ENCODE measurements at places on chromosomes 7 and 10. TPM values are rescaled to one million over a fixed set of nuclear protein-coding genes. Genes with fewer than 3 reads are reported as not detected.

GRCh38 chr10:112213836-112214235, 30.3 kb upstream of the GPAM start:
- DNase-seq, result no peak

- DNase-seq, result no peak
Measured at GRCh38 chr10:6464862-6465430, 115.1 kb downstream of the PRKCQ start.

DNA sequence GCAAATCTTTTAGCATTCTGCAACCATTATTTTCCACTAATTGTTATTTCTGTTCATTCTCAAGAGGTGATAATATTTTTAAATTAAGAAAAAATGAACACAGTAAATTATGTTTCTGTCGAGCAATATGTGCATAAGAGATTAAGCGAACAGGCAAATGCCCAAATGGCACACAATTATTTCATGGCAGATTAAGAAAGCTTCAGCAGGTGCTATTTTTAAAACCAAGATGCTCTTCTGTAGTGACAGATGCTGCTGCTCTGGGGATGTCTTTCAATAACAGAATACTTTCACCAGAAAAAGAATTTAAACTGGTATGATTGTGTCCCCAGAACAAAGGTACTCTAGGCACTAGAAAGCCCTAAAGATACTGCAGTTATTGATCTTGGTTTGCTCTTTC, 412.7 kb upstream of the SORCS1 start:
- DNase-seq, result no peak

GRCh38 chr7:132352800-132353199, 223.5 kb downstream of the PLXNA4 start:
- DNase-seq, result no peak

DNA sequence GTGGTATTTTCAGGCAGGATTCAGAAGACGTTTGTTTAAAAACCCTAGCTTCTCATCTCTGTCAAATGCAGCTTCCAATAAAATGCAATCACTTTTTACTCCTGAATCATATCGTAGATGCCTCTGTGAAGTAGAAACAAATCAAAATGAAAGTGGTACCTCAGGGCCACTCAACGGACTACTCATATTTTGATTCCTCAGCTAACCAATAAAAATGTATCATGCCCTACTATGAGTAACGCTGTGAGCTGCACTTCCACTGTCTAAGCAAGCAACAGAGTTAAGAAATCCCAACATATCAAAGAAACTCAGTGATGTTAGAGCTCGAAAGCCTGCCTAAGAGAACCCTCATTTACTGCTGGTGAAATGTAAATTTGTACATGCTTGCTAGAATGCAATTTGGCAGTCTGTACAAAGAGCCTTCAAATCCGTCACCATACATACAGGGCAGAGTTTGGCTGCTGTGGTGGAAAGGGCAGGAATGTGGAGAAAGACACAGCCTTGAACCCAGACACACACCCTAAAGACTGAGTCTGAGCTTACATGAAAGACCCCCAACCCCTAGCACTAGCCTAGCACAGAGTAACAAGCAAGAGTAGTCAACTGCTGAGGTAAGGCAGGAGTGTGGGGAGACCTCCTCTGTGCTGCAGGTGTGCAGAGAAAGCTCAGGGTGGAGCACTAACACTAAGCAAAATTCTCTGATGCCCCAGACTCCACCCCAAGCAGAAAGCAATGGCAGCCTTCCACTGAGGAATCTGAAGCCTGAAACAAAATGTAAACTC, 151.5 kb downstream of the ANK3 start:
- no peak for DNase-seq

GRCh38 chr10:97895915-97896314, 46.3 kb downstream of the GOLGA7B start:
- no peak for DNase-seq

DNA sequence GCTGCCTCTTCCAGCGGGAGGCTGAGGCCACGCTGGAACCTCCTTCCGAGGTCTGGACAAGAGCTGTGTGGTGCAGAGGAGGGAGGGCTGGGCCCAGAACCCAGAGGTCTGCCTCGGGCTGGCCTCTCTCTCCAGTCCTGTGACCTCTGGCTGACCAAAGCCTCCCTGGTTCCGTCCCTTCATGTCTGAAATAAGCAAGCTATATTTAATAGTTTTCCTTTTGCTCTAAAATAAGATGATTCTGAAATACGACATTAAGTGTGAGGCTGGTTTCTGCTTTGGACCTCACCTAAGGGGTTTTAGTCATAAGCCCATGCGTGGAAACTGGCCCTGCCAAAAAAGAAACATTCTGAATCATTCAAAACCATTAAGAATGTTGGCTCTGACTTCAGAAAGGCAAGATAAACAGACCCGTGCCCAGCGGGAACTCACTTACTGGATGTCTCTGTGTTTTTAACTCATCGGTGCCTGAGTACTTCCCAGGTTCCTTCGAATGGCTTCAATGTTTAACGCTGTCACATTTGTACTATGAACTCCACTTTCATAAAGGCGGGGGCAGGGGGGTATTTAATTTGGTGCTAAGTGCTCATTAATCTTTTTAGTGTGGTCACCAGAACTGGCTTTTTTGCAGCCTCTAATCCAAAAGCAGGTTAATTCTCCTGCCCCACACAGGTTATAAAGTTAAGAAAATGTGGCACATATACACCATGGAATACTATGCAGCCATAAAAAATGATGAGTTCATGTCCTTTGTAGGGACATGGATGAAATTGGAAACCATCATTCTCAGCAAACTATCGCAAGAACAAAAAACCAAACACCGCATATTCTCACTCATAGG, 157.5 kb upstream of the KLF14 start:
- peak; percentile 58 for DNase-seq

DNA sequence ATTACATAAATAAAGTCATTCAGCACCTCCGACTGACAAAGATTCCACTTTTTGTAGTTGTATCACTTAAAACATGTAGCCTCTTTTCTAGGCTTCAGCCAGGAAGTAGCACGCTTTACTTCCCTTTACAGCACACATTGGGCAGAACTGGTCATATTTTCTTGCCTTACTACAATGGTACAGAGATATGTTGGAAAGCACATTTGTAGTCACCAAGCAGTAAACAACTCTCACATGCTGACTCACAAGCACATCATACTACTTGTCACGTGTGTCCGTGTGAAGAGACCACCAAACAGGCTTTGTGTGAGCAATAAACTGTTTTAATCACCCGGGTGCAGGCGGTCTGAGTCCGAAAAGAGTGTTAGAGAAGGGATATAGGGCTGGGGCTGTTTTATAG, 1071.8 kb downstream of the DNAJB9 start:
- DNase-seq, result no peak

- no peak for DNase-seq
Measured at GRCh38 chr7:36746347-36746746, 22.1 kb upstream of the AOAH start.

DNA sequence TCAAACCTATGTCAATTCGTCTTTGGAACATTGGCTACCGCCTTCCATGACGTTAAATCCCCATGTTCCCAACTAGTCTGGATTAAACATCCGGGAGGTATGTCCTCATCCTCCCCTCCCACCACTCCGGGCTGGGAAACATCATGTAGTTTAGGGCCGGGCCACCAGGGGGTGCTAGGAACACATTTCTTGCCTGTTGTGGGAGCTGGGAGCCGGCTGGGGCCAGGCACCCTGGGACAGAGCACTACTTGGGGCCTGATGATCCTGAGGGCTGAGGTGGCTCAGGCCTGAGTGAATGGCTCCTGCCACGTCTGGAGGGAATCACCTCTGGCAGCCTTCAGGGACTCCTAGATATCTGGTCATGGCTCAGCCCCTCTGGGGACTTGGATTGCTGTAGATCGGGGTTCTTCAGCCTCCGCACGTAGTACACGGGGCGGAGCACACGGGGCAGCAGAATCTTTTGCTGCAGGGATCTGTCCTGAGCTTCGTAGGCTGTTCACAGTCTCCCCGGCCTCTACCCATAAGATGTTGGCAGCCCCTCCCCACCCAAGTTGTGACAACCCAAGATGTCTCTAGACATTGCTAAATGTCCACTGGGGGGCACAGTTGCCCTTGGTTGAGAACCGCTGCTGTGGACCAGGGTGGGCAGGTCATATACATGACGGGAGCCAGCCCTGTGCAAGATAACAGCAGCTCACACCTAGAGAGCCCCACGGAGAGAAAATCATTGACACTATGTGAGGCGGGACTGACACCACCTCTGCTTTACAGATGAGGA, 141.2 kb upstream of the ZNF716 start:
- no peak for DNase-seq

GRCh38 chr7:311131-311680, 21.2 kb downstream of the FOXL3 start:
- no peak for DNase-seq

GRCh38 chr7:46058086-46058823, 137.2 kb upstream of the IGFBP3 start:
- DNase-seq, result no peak

GRCh38 chr7:74655324-74655723, 2.2 kb upstream of the GTF2I start:
- no peak for DNase-seq

GRCh38 chr10:118373786-118374185, 31.7 kb upstream of the FAM204A start:
- DNase-seq, result no peak

DNA sequence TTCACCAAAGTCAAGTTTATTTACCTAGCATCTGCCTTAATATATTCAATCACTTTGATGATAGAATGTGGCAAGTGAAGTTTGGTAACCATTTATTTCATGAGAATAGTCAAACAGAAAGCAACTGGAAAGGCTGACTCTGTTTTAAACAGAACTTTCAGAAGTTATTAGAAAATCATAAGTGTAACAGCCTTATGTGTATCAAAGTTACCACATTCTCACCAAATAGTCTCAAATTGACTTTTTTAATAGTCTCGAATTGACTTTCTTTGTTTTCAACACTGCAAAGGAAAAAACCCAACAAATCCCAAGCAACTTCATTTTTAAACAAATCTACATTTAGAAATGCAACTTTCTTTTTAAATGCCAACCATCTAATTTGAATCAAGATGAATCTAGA, 29.5 kb downstream of the NAMPT start:
- DNase-seq, result no peak

- DNase-seq, result no peak
Measured at GRCh38 chr10:48285710-48286109, 11.2 kb upstream of the FRMPD2 start.

DNA sequence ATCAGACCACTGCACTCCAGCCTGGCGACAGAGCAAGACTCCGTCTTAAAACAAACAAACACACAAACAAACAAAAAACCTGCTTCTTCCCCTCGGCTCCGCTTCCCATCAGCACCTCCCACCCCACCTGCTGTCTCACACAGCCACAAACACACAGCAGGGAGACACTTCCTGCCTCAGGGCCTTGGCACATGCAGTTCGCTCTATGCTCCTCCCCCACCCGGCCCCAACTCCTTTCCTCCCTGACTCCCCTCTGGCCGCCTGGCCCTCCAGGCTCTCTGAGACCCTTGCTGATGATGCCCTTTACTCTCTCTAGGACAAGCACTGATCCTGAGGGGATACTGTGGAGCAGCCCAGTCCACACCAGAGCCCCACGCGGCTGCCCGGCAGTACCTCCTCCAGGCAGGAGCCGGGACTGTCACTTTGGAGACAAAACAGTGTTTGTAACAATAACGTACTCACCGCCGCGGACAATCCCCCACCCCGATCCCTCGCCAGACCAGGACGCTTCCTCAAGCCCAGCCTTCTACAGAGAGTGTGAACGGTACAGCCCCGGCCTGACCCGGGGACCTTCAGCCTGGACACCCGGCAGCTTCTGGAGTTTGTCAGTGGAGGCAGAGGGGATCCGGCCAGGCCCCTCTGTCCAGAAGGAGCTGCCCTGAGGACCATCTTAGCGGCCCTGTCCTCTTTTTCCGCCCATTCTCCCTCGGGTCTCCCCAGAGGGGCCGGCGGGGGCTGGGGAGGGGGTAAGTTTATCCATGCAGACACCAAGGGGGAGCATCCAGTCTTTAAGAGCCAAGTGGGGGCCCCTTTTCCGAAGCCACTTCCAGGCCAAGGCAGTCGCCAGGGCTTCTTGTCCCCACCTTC, 50.0 kb upstream of the GTF2IRD1 start:
- DNase-seq, result no peak

- no peak for DNase-seq
Measured at GRCh38 chr10:30374353-30374752, 25.3 kb upstream of the MTPAP start.

GRCh38 chr7:66119245-66119850, 4.7 kb downstream of the CRCP start:
- DNase-seq, result no peak

DNA sequence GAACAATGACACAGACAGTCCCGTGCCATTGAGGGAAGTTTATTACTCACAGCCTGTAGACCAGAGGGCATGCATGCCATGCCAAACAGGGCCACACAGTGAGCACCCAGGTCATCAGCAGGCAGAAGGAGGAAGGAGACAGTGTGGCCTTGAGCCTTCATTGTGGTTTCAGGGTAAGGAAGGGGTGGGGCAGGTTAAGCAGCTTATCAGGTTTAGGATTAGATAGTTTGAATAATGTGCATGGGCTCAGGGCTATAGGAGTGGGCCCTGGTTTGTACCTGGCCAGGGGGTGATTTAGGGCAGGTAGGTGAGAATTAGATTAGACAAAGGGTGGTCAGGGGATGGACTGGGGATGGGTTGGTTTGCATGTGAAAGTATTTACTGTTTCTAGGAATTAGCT, 67.9 kb downstream of the ADCY1 start:
- no peak for DNase-seq

- no peak for DNase-seq
Measured at GRCh38 chr10:96700374-96701099, 19.8 kb downstream of the PIK3AP1 start.

DNA sequence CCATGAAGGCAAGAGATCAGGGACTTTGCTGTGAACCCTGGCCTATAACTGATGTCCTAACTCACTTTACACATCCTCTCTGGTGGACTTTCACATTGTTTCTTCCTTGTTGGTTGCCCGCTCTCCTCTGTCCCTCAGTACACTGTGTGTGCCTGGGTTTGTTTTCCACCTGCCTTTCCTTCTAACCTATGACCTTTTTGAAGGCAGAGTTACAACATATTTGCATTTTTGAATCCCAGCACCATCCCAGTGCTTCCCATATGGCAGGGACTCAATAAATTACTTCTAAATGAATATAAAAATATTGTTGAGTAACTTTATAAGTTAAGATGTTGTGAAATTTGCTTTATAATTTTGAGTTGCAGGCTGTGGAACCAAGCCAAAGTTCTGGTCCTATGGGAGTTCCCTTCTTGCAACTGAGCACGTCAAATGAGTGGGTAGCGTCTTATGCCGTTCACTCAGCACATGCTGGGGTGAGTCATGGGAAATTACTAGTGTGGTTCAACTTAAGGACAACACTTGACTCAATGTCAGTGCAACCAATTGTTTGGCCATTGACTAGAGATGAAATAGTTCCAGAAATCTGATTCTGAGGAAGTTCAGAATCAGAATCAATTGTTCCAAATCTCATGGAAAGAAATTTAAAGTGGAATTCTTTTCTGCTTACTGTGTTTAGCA, 250.9 kb downstream of the TWIST1 start:
- DNase-seq, result peak; percentile 67

- no peak for DNase-seq
Measured at GRCh38 chr7:117231047-117231359, 91.9 kb downstream of the WNT2 start.

RHOBTB1 gene
- 16.7 TPM for total RNA-seq

UNCX gene
- not detected for total RNA-seq

STAG3 gene
- 0.95 TPM for total RNA-seq

RPEL1 gene
- not detected for total RNA-seq

KCNMA1 gene
- 168 TPM for total RNA-seq

HPSE2 gene
- total RNA-seq, result 1.8 TPM

Measured in thoracic aorta (tissue), 2 donors.